ENCODE measurements at places on chromosomes 7 and 10.

GRCh38 chr7:152949253-152949652 is 189.7 kb downstream of the ACTR3B start:
- H3K27me3 ChIP-seq = peaks cover 6% of the 10 kb centered on the region
- no peak for DNase-seq
- no peak overlapping the region for H3K27ac ChIP-seq
- peaks cover 5% of the 10 kb centered on the region for H3K36me3 ChIP-seq

DNA sequence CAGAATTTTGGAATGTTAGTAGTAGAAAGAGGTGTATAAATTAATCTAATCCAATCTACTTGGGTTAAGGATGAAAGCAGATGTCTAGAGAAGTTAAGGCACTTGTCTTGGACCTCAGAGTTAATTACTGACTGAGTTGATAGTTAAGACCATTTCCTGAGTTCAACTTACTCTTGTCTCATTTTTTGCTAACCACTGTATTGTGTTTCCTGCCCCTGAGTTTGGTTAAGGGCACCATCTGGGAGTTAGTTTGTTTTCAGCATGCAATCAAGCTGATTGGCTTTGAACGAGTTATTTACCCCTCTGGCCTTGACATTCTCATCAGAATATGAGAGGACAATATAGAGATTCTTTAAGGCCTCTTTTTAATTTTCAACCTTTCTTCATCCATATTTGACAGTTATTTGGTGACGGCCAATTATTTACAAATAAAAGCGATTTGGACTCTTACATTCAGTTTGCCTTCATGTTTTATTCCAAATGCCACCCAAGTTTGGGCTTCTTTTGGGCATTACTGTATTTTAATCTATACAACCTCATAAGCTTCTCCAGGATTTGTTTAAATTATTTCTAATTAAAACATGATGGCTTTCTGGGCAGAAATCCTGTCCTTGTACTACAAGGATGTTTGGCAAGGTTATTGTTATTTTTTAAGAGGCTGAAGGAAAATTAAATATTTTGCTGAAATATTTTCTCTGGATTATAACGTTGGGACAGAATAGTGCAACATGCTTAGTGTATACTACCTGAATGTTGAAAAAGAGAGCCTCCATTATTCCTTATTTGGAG is 225.0 kb downstream of the CACNB2 start:
- no peak overlapping the region for H3K4me3 ChIP-seq
- no peak overlapping the region for H3K27ac ChIP-seq
- H3K27me3 ChIP-seq = no peaks in the 10 kb centered on the region
- no peak for DNase-seq
- no peaks in the 10 kb centered on the region for H3K36me3 ChIP-seq
- peaks cover 4% of the 10 kb centered on the region for H3K4me1 ChIP-seq

- DNase-seq = no peak
- no peak overlapping the region for H3K4me3 ChIP-seq
- H3K27me3 ChIP-seq = peaks cover 5% of the 10 kb centered on the region
Observed at GRCh38 chr7:132228240-132228639, 348.0 kb downstream of the PLXNA4 start.

DNA sequence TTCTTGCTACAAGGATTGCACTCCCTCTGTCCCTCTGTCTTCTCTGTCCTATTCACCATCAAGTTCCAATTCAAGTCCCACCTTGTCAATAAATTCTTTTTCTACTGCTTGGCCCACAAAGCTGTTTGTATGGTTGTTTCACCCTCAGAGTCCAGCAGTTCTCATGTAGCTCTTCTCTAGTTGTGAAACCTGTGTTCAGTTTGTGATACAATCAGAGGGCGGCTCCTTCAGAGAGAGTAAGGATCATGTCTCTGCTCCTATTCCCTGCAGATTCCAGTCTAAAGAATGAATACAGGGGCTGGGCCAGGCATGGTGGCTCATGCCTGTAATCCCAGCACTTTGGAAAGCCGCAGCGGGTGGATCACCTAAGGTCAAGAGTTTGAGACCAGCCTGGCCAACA is 126.6 kb upstream of the BET1 start:
- no peaks in the 10 kb centered on the region for H3K4me1 ChIP-seq
- no peak overlapping the region for H3K4me3 ChIP-seq
- H3K27ac ChIP-seq = no peak overlapping the region
- no peaks in the 10 kb centered on the region for H3K36me3 ChIP-seq
- no peak for DNase-seq
- H3K27me3 ChIP-seq = no peaks in the 10 kb centered on the region

DNA sequence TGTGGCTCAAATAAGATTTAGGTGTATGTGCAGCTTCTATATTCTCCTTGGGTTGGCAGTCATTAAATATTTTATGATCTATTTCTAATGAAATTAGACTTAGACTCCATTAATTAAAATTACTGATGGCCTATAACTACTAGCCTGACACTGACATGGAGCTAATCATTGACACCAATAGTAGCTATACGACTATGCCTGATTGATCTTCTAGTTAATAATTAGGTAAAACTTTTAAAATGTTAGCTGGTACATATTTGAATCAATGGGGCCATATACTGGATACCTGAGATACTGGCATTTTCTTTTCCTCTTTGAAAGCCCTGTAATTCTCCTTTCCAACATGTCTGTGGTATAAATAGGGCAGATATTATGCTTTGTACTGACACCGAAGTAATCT is 14.4 kb downstream of the WEE2 start:
- H3K27me3 ChIP-seq = no peaks in the 10 kb centered on the region
- H3K4me3 ChIP-seq = no peak overlapping the region
- H3K4me1 ChIP-seq = no peaks in the 10 kb centered on the region
- no peak overlapping the region for H3K27ac ChIP-seq
- H3K36me3 ChIP-seq = no peaks in the 10 kb centered on the region

DNA sequence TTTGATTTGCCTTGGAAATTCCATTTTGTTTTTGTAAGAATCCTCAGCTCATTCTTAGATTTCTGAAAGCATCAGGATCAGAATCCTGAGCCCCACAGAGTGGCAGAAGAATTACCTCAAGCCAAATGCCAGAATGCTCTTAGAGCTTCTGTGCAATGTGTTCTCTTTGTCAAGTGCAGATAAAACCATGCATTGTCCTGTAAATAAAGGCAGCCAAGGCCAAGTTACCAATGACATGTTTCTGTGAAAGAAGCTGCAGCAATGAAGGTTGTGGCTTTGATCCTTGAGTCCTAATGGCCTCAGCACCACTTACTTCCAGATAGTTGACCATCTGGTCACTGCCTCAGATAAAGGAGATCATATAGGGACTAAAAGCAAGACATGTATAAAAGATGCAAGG is 343.3 kb upstream of the AKR1E2 start:
- no peak for DNase-seq
- no peaks in the 10 kb centered on the region for H3K36me3 ChIP-seq
- no peaks in the 10 kb centered on the region for H3K27me3 ChIP-seq
- no peak overlapping the region for H3K27ac ChIP-seq
- peaks cover 2% of the 10 kb centered on the region for H3K4me1 ChIP-seq

DNA sequence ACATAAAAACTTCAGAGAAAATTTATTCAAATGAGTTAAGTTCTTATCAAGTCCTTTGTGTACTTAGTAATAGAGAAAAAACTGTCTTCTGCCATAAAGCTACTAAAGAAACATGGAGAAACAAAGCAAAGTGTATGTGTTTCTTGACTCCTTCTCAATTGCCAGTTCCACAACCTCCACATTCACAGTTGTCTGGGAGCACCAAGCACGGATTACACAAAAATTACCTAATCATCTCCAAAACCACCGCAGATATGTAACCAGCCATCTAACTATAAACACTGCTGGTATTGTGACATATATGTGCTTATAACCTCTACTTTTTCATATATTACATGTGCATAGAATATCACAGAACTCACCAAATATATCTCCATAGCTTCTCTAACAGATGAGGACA is 23.1 kb downstream of the MAGI2 start:
- no peaks in the 10 kb centered on the region for H3K4me1 ChIP-seq
- no peak overlapping the region for H3K4me3 ChIP-seq
- no peaks in the 10 kb centered on the region for H3K36me3 ChIP-seq
- H3K27me3 ChIP-seq = no peaks in the 10 kb centered on the region
- no peak overlapping the region for H3K27ac ChIP-seq
- DNase-seq = no peak

- no peaks in the 10 kb centered on the region for H3K27me3 ChIP-seq
- H3K36me3 ChIP-seq = peaks cover 3% of the 10 kb centered on the region
- no peak overlapping the region for H3K27ac ChIP-seq
- H3K4me1 ChIP-seq = no peaks in the 10 kb centered on the region
Observed at GRCh38 chr10:106158241-106158640, 1006.3 kb downstream of the SORCS1 start.

DNA sequence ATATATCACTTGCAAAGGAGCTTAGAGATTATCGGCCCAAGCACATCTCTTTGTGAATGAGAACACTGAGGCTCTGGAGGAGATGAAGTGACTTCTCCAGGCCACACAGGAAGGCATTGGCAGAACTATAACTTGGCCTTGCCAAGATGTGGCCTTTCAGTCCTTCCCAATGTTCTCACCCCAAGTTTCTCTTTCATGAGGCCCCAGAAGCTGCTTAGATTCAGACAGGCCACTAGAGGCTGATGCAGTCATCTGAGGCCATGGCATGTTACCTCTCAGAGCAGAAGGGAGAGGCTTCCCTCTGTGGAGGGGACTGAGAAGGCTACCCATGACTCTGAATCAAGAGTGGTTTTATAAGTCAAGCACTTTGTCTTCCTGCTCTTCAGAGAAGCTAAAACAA is 1003.7 kb downstream of the LRMDA start:
- no peaks in the 10 kb centered on the region for H3K27me3 ChIP-seq
- no peaks in the 10 kb centered on the region for H3K36me3 ChIP-seq
- no peak overlapping the region for H3K4me3 ChIP-seq
- no peak for DNase-seq
- H3K4me1 ChIP-seq = peaks cover 11% of the 10 kb centered on the region
- no peak overlapping the region for H3K27ac ChIP-seq

- H3K36me3 ChIP-seq = no peaks in the 10 kb centered on the region
- peaks cover 1% of the 10 kb centered on the region for H3K27me3 ChIP-seq
- H3K4me3 ChIP-seq = no peak overlapping the region
- H3K27ac ChIP-seq = no peak overlapping the region
- peaks cover 2% of the 10 kb centered on the region for H3K4me1 ChIP-seq
Observed at GRCh38 chr7:16839646-16840045, 34.8 kb upstream of the AGR2 start.
